Caki2 (cell line): ENCODE measurements at places on chromosomes 1 and 21.

GRCh38 chr1:51234721-51235425 is 1.2 kb upstream of the RNF11 start:
- peak; percentile 92 for DNase-seq

DNA sequence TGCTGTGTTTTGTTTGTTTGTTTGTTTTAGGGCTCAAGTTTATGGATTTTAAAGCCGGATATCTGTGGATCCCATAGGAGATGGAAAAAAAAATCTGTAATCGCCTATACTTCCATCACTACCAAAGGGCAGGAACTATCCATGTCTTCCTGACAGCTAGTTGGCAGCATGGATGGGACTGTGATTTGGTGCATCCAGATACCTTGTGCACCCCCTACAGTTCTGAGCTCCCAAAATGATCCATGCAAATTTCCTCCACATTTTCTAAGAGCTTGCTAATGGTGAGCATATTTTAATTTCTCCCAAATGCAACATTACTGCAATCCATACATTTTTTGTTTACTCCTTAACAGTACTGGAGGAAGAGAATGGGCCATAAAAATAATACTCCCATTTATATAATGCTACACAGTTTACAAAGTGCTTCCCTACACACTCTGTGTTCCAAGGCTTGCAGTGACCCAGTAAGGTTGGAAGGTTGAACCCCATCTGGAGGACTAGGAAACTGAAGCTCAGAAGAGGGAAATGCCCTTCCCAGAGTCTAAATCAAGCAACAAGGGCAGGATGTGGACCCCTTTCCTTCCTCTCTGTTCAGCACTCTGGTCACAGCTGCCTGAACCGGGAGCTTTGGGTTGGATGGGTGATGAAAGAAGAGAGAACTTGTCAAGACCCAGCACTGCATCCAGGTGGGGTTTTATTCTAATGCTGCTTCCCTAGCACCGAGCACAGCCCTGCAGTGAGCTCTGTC is 48.0 kb downstream of the CAPN8 start:
- DNase-seq = no peak

DNA sequence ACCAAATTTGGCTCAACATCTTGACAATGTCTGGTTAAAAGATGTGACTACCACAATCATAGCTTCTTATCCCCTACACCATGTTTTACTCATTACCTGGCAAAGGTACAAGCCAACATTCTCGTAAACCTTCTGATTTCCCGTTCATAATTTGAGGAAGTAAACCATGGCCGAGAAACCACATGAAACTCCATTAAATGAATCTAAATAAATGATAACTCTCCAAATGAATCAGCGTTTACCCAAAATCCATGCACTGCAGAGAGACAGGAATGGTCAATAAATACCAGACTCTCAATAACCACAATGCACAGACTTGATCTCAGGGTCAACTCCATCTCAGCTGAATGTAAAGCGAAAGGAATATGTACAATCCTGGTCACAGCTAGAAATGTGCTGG is 125.2 kb downstream of the TYW3 start:
- no peak for DNase-seq

GRCh38 chr1:34685225-34685624 is 69.6 kb upstream of the GJB5 start:
- DNase-seq = no peak

GRCh38 chr1:166479052-166479631 is 312.3 kb upstream of the FAM78B start:
- peak; percentile 8 for DNase-seq

DNA sequence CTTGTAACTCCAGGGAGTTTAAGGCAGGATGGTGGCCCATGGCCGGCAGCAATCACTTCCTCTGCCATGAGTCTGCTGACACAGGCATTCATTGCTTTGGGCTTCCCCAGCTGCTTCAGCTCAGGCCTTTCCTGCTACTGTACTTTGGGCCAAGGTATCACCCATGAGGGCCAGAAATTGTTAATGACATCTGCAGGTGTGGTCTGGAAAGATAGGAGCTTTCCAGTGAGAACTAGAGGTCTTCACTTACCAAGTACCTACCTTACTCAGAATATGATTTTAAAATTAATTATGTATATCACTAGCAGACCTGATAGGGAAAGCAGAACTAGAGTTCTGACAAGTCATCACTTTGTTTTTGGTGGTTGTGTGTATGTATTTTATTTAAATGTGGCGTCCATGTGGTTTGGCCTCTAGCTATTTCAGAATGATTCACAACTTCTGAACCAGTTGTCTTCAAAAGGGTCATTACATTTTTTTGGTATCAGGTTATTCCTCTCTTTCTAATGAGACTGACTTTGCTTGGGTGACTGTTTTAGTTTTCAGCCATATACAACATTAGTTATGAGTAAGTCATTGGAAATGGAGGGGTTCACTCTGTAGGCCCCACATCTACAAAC is 2.7 kb downstream of the RGL1 start:
- no peak for DNase-seq

DNA sequence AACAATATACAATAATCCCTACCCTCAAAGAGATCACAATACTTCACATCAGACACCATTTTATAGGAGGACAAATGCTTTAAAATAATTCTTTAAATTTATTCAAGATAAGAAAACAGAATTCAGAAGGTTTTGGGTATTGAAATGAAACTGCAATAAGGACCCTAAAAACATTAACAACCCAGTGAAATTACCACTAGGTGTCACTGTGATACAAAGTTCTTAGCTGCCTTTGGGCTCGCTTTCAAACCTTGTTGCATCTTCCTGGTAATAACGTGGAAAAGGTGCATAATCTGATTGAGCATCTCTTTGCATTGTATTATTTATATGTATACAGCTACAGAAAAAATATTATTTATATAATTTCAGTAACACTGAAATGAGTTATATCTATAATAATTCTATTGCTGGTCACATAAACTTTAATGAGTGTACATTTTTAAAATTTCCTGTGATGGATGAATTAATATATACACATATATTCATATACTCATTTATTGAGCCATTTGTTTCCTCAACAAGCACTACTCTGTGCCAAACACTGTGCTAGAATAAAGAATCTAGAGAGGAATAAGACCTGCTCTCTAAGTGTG is 185.2 kb downstream of the FAF1 start:
- peak; percentile 23 for DNase-seq

GRCh38 chr1:157968508-157968907 is 24.9 kb upstream of the KIRREL1 start:
- DNase-seq = peak; percentile 90

- peak; percentile 76 for DNase-seq
Measured at GRCh38 chr21:34073032-34073748, at the start of the genes MRPS6 and SLC5A3. Gene MRPS6 (plus strand): TSS chr21:34073578. CDS start chr21:34073701, 123 bp downstream. Gene SLC5A3 (plus strand): TSS chr21:34073578. CDS start chr21:34095199, 21,621 bp downstream.

- DNase-seq = no peak
Measured at GRCh38 chr1:47611992-47612391, 174.1 kb downstream of the FOXD2 start.

DNA sequence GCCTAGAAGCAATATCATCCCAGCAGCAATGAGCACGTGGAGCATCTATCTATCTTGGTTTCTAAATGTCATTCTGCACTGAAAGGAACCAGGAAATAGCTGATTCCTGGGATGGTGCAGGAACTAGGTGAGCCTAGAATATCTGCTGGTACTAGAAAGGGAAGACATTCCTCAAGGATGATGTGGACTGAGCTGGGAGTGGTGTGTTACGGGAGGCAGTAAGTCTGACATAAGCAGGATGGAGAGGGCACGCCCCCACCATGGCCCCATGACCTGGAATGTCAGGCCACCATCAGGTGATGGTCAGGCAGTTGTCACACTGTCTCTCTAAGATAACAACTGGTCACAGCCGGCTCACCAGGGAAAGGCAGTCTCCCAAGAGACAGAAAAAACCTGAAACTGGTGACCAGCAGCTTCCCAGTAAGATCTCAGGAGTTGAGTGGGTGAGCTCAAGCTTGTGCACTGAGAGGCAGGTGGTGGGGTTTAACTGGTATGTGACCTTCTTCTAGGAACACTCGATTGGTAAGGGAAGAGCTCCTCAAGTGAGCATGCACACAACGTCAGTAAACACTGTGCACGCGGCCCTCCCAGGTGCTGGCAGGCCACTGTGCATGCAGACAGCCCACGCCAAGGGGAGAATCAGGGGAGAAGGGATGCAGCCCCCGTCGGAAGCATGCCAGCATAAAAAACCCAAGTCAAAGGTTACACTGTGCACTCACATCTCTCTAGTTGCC is 148.7 kb downstream of the ADSS2 start:
- DNase-seq = peak; percentile 98

GRCh38 chr1:183159960-183160359 is 26.1 kb upstream of the LAMC2 start:
- DNase-seq = peak; percentile 94

GRCh38 chr21:34113842-34114241 is 40.5 kb downstream of the MRPS6 start:
- no peak for DNase-seq

DNA sequence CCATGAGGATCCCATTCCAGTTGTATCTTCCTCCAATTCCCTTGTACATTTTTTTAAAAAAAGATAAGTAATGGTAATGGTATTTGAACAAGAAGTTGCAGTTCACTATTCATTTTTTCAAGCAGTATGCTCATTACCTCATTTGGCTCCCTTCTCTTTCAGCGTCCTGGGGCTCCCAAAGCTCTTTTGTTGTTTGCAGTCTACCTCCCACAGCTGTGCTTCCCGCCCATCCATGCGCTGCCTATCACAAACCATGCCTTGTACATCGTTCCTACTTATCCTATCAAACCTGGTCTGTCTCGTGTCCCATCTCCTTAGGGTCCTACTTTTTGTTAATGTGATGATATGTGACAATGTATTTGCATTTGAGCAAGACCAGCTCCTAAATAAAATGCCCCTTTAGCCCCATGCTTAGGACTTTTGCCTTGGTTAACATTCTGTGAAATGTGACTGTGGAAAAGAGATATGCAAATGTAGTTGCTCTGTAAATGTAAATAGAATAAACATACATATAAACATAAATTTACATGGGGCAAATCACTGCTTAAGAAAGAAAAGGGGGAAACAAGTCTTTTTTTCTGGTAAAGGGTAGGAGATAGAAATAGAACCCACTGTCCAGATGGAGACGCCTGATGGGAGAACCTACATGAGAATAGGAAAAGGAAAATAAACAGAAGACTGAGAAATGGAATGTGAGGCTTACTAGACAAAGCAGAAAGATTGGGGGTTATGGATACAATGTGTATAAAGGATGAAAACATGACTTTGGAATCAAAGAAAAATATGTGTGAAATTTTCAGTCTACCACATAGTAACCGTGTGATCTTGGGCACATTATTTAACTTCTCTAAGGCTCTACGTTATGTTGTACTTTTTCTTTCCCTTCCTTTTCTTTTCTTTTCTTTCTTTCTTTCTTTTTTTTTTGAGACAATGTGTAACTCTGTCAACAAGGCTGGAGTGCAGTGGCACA is 59.8 kb upstream of the PLXNA2 start:
- DNase-seq = no peak
